ENCODE measurements at places on chromosomes 5 and 9.

- peak; percentile 13 for DNase-seq
These were observed 133.7 kb downstream of the NMUR2 start for GRCh38 chr5:152271420-152271819.

DNA sequence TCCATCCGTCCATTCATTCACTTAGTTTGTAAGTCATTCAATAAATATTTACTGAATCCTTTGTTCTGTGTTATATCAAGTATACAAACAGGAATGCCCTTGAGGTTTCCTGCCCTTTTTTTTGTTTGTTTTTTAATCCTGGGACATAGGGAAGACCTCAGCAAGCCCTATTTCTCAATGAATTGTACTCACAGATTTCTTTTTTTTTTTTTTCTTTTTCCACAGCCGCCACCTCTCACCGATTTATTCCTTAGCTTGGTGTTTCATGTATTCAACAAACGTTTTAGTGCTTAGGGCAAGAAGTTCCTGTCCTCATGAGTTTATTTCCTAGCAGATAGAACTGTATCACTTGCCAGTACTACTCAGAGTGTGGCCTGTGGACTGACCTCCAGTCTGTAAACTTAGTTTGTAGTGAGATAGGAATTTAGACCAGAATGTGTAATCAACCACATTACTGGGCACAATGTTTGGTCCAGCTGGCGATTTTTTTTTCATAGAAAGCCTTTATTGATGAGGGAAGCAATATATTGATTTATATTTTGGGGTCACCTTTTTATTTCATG, 35.4 kb upstream of the C5orf47 start:
- no peak for DNase-seq

GRCh38 chr5:12323637-12324229, 419.5 kb upstream of the CTNND2 start:
- DNase-seq: no peak

DNA sequence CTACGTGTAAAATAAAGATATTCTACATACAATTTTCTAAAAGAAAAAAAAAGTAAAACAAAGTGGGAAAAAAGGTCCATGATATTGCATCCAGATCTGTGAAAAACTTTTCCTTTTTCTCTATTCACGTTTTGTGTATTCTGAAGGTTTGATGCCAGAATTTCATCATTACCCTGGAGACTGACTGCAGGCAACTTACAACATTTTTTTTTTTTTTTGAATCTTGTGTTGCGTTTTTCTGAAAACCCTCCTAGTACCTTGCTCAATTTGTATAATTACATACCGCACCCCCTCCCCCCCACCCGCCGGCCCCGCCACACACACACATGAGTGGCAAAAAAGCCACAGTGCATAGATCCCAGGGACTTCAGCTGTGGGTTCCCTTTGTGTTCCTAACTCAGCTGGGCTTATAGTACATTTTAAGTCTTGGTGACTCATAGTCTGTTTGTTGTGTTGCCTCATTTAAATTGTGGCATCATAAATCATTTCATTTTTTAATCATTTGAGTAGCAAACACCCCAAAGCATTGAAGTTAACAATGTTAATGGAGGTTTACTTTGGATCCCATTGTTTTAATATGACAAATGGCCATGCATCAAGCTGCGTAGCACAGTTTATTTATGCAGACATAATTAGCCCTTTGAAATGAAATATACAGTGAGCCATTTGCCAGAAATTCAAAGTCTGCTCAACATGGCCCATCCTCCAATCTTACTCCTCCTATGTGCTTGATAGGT, 36.0 kb downstream of the PRDM6 start:
- no peak for DNase-seq

DNA sequence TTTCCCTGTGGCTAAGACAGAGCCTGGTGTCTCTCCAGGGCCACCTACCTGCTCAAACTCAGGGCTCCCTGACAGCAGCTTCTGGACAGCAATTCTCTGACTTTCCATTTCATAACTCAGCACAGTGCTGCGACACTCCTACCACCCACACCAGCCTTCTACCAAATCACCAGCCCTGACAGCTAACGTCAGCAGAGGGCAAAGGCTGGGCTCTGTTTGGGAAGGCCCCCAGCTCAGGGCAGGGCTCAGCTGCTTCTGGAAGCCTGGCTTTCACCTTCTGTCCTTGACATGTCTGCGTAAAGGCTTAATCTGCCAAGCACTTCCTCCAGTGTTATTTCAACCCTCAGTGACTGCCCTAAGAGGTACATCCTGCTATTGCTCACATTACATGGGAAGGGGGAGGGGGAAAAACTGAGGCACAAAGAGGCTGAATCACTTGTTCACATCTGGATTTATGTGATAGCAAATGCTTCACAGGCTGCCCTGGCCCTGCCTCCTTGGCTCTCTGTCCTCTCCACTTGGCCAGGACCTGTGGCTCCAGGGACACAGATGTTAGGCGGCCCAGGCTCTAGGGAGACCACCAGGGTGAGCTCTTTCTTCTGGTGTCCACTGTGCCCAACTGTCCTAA, 102.5 kb upstream of the PANK3 start:
- no peak for DNase-seq

DNA sequence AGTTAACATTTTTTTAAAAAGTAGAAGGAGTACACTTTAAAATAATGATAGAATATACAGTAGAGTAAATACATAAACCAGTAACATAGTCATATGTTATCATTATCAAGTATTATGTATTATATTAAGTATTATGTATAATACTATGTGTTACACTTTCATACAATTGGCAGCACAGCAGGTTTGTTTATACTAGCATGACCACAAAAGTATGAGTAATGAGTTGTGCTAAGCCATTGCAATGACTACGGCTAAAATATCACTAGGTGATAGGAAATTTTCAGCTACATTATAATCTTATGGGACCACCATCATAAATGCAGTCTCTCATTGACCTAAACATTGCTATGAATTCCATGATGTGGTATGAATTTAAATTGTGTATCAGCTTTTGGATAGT, 506.0 kb downstream of the HTR1A start:
- DNase-seq: no peak

DNA sequence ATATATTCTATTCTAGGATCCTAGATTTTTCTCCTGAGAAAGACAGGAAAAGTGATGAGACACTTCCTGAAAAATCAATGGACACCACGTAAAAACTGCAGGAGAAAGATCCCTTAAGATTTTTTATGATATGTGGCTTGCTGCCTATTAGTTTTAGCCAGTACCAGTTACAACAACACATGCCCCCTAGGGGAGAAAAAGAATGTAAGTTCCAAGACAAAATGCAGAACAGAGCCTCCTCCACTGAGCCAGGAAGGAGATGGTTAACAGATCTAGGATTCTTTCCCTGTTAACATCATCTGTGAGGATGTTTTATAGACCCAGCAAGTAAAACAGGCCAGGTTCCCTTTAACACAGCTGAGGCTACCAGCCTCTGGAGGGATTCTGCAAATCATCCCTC, 574.7 kb downstream of the TLE4 start:
- no peak for DNase-seq

DNA sequence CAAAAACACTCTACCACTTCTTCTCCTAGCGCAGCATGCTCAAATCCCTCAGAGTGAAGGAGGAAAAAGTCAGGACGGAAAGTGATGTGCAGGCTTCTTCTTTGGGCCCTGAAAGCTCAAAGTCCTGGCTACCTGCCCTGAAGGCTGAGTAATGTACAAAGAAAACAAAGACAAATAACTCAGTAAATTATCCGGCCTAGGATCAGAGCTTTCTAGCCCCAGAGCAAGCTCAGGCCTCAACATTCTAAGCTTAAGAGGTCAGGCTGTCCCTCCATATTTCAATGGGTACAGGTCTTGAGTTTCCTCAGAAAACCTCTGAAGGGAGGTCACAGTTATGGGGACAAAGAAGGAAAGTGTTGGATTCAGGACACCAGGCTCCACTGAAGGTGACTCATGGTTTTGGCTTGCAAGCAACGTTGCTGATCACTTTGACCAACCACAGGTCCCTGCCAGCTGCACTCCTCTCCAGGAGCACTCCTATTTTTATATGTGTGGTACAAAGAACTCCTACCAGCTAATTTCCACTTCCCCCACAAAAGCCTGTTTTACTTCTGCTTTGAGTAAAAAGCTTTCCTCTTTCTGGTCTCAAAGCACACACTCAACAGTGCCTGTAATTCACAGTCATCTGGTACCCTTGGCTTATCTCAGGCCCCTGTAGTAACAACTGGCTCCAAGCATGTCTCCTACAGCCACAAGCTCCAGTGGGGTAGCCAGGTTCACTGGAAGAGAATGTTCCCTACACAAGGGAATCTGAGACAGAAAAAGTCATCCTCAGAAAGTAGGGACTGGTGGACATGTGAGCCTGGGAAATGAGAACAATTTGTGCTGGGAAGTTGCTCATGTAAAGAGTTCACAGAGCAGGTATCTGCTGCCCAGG, 115.7 kb downstream of the UGCG start:
- no peak for DNase-seq

GRCh38 chr9:113776194-113776593, 99.9 kb upstream of the ZNF618 start:
- no peak for DNase-seq

DNA sequence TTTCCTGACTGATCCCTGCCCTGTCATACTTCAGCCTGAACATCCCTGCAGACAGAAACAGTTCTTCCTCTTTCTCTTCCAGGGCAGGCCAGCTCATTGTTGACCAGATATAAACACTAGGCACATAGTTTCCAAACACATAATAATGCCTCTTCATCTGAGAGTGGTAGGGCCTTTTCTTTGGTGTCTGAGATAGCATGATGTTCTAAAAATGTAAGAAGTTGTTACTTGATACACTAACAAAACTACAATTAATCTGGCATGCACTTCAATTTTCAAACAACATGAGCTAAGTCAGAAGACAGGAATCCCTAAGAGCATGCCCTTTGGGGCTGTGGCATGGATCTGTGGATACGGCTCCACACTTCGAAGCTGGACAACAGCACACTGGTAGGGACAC, 246.6 kb downstream of the SPOCK1 start:
- DNase-seq: no peak

- no peak for DNase-seq
These were observed 5.4 kb upstream of the NRARP start for GRCh38 chr9:137307255-137308056.

DNA sequence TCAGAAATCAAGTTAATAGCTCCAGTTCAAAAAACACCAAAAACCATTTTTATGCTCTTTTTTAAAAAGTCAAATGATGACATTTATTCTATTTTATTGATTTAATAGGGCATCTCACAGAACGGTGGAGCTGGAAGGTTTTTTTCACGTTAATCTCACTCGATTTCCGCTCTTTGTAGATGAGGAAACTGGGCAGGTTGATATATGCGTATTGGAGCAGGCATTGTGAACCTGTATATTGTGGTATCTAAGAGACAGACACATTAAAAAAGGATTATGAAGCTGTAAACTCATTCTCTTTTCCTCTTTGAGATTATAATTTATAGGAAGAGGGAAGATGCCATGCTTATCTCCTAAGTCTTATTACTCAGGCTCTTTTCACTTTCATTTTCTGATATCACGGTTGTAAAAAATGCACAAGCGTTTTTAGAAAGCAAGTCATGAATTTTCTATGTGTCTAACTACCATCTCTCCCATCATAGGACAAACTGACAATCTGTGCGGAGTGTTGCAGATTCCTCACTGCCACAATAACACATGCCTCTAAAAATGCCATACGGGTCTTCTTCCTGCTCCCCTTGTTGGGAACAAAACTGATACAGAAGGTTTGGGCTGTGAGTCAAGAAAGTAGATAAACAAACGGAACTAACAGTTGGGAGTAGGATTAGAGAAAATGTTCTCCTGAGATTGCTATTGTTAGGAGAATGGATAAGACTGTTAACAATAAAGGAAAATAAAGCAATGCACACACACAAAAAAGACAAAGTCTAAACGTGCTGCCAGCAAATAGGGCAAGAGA, 1997.7 kb downstream of the MAT2B start:
- no peak for DNase-seq

GRCh38 chr5:130295235-130295634, 391.0 kb downstream of the CHSY3 start:
- DNase-seq: no peak

GRCh38 chr5:112174959-112175594, 244.0 kb downstream of the EPB41L4A start:
- peak; percentile 74 for DNase-seq

DNA sequence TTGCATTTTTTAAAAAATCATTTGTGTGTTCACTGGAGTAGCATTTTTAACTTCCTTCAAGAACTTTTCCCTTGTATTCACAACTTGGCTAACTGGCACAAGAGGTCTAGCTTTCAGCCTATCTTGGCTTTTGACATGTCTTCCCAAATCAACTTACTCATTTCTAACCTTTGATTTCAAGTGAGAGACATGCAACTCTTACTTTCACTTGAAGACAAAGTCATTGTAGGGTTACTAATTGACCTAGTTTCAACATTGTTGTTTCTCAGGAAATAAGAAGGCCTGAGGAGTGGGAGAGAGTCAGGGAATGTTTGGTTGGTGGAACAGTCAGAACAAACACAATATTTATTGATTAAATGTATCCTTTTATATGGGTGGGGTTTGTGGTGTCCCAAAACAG, 95.0 kb upstream of the C9orf72 start:
- no peak for DNase-seq

DNA sequence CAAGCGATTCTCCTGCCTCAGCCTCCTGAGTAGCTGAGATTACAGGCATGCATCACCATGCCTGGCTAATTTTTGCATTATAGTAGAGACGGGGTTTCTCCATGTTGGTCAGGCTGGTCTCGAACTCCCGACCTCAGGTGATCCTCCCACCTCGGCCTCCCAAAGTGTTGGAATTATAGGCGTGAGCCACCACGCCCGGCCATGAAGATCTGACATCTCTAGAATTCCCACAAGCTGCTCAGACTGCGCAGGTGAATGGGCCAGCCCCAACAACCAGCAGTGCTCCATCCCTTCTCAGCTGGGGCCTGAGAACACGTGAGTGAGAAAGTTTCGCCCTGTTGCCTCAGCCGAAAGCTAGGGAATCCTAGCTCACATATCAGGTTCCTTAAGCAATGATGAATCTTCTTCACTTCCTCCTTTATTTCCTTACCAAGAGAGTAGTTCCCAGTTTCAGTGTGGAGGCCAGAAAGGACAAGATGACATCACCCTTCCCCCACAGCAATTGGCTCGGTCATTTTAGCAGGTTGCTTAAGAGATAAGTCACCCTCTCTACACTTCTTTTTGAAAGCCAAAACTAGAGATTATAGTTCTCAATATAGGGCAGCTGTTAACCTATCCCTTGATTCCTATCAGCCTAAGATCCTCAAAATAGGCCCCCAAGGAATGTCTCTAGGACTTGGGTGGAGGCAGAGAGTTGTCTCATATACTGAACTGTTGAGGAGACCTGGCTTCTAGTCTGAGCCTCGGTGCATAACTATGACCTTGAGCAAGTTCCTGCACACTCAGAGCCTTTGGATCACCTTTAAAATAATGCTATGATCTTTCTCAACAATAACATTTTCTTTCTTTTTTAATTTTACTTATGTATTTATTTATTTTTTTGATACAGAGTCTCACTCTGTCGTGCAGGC, 23.9 kb upstream of the PPP2CA start:
- DNase-seq: no peak

- no peak for DNase-seq
These were observed 46.2 kb upstream of the RNF20 start for GRCh38 chr9:101487443-101487840.

All from left kidney (tissue), 8 donors.